Cardiac septum (tissue), 1 donor: ENCODE measurements at places on chromosomes 16 and 17.

DNA sequence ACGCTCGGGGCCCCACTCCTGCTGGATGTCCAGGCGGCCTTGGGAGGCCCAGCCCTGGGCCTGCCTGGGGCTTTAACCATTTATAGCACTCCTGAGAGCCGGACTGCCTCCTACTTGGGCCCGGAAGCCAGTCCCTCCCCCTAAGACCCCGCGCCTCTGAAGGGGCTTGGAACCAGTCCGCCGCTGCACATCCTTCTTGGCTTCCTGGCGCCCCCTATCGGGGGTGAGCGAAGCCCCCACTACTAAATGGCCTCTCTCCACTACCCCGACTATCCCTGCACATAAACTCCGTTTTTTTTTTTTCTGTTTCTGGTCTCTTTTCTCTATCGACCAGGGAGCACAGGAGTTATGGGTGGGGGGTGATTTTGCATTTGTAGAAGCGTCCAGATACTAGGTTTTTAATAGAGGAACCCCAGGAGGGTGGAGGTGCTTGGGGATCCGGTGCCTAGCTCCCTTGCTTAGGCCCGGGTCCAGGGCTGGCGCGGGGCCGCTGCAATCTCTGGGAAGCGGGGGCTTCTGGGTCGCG lies 633 bp upstream of the NOL3 start:
- peak; percentile 77 for DNase-seq

DNA sequence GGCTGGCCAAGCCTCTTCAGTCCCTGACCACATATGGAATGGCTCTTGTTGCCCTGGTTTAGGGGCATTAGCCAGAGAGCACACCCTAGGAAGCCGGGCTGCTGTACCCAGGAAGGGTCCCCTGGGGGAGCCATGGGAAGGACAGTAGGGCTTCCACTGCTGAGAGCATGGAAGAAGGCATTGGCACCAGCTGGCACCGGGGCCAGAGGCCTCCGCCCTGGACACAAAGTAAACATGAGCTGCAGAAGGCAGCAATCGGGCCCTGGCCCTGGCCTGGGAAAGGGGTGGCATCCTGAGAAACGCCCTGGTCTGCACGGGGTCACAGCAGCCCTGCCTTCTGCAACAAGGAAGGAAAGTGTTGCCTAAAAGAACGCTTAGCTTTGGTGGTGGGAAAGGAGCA lies 49.4 kb downstream of the VAC14 start:
- no peak for DNase-seq

GRCh38 chr16:9360075-9360474 lies 268.6 kb downstream of the HAPSTR1 start:
- no peak for DNase-seq

- no peak for DNase-seq
Measured at GRCh38 chr17:73203135-73203787, 10.4 kb downstream of the COG1 start.

- no peak for DNase-seq
Measured at GRCh38 chr16:89413811-89414585, 76.4 kb downstream of the ANKRD11 start.
